Lung microvascular endothelial cell (primary cell): ENCODE measurements at places on chromosomes 7 and 10. TPM values are rescaled to one million over a fixed set of nuclear protein-coding genes. Genes with fewer than 3 reads are reported as not detected.

The PRKG1 gene
- 0.87 and 3.6 TPM in 2 replicates for total RNA-seq

The HOXA6 gene
- 2.0 and 2.4 TPM in 2 replicates for total RNA-seq

The PAX4 gene
- not detected in 2 replicates for total RNA-seq

The SP8 gene
- not detected in 2 replicates for total RNA-seq

The ELMO1 gene
- total RNA-seq, result 30.7 and 36.5 TPM in 2 replicates

The C7orf33 gene
- not detected in 2 replicates for total RNA-seq

The STAMBPL1 gene
- total RNA-seq, result 0.22 and 1.2 TPM in 2 replicates

The TMEM270 gene
- not detected in 2 replicates for total RNA-seq

The PDE6C gene
- total RNA-seq, result not detected in 2 replicates

The HECW1 gene
- not detected in 2 replicates for total RNA-seq

DNA sequence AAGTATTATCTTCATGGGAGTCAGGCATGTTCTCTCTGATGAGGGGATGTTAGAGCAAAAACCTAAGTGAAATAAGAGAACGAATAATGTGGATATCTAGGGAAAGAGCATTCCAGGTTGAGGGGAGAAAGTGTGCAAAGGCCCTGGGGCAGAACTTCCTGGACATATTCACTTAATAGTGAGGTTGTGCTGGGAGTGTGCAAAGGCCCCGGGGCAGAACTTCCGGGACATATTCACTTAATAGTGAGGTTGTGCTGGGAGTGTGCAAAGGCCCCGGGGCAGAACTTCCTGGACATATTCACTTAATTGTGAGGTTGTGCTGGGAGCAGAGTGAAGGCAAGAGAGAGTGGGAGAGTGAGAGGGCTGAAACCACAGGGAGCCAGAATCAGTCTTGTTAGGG lies 11.8 kb downstream of the PON1 start:
- DNase-seq, result no peak

DNA sequence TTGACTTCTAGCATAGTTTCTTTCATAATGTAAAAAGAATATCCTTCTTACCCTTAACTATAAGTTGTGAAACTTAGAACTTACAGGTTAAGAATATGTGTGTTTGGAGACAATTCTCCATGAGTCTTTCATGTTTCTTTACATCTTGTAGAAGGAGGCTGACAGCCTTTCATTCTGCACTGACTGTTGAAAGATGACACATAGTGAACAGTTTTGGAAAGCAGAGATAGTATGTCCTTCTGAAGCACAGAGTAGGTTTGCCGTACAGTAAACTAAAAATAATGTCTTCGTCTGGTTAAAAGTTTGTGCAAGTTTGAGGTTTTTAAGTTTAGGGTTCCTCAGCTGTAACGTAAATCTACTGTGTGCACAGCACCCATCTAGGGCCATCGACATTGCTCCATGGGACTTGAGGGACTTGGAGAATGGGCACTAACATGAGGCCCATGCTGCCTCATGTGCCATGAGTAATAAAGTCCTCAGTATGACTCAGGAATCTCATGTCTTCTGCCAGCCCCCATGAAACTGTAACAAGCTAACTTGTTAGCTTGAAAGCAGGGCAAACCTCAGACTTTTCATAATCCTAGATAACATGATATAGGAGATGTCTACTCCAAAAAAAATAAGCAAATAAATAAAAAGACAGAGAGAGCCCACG lies 24.5 kb upstream of the ELAPOR2 start:
- DNase-seq, result no peak

- DNase-seq, result no peak
These were observed 420.8 kb downstream of the PHF14 start for GRCh38 chr7:11394438-11394837.

DNA sequence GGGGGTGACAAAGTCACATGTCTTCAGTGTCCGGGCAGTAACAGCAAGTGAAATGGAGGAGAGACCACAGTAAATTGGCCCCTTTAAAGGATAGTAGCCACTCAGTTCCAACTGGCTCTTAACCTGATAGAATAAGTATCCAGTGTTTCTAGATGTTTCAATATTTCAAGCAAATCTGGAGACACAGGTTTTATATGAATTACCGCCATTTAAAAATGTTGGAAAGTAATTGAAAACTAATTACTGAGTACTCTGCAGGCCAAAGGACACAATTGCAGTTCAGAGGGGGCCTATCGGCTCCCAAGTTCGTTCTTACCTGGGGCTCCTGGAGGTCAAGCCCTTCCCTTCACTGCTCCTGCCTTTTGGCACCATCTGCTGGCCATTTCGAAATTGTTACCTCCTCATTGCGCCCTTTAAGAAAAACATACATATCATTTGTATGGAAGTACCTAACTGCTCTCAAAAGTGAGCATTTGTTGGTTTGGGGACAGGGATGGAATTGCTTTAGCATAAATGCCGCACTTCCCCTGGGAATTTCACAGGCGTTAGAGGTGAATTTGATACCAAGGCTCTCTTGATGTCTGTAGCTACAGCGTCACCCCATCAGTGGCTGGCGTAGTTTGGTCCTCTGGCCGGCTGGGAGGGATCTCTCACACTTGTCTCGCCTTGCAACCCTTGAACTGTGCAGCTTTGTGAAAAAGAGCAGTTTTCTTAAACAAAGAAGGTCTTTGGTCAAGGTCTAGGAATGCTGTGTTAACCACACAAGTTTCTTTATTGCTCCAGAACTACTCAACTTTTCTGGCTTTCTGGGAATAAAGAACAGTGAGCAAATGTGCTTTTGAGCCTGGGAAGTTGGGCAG lies 220.0 kb downstream of the ARHGAP21 start:
- DNase-seq, result peak; percentile 40

DNA sequence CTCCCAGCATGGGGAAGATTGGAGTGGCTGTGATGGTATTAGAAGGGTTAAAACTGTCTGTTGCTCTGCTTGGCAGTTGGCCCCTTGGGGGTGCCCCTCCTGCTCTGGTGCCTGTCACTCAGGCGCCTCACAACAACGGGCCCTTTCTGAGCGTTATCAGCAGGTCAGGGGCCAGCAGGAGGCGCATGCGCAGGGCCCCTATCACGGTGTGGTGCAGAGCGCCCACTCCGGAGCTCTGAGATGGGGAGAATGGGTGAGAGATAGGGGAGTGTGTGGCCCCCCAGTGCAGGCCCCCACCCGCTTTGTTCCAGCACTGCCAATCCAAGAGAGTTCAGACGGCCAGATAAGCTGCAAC lies 24.8 kb downstream of the GBX1 start:
- DNase-seq, result no peak

DNA sequence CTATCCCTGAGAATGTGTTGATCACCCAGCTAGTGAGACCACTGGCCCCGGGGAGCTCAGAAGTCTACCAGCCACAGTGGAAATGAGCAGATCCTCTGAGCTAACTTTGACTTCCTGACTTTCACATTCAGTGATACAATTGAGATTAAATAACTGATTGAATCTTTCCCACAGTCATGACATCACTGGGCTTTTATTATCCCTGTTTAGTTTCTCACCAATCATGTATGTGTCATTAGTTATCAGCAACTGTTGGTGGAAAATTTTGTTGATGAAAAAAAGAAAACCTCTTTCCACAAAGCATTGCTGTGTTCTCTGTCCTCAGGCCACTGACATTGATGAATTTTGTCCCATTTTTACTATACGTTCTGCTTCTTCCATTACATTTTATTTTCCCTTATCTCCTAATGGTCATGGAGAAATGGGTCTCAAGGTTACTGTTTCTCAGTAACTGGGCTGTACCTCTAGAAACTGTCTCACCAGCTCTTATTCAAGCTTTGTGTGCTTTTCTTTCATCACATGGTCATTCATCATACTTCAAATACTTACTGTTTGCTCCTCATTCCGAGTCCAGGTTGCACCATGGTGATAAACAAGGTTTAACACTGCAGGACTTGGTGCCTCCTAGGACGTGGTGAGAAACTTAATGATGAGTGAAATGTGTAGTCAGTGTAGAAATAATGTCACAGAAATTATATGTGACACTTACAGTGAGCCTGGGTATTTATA lies 304.7 kb downstream of the CDK14 start:
- DNase-seq, result peak; percentile 88

GRCh38 chr7:7424151-7424873 lies 111.4 kb downstream of the COL28A1 start:
- DNase-seq, result peak; percentile 73

- no peak for DNase-seq
These were observed 51.2 kb downstream of the DPCD start for GRCh38 chr10:101639141-101639900.

DNA sequence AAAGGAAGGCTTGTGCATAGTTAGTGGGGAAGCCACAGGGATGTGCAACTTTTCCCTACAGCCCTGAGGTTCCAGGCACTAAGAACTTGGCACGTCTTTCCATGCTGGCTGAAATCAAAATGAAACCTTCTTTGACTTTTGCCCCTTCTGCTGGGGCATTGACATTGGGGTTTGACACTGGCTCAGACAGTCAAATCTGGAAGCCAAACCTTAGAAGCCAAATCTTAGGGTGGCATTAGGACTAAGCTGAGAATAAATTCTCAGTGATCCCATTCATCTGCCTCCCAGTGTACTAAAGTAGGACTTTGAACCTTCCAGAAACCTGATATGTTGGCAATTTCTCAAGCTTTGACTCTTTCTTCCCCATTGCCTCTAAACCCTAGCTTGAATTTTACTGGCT lies 31.3 kb upstream of the INSYN2A start:
- DNase-seq, result no peak

GRCh38 chr10:4526311-4526731 lies 299.7 kb upstream of the AKR1E2 start:
- DNase-seq, result no peak

DNA sequence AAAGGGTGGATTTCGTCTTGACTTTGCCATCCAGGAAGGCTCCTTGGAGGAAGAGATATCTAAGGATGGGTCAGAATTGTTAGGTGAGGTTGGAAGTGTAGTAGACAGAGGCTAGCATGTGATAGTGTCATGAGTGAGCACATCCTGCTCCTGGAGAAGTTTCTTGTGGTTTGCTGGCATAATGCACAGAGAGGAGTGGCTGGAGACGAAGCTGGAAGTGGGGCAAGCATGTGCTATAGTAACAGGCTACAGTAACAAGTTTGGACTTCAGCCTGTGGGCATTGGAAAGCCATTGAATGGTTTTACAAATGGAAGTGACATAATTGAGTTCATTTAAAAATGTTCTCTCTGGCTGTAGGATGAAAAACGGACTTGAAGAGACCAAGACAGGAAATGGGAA lies 175.6 kb upstream of the VWC2 start:
- DNase-seq, result no peak

- DNase-seq, result peak; percentile 31
These were observed 901 bp upstream of the CCNY start for GRCh38 chr10:35335133-35336083.

GRCh38 chr10:119251315-119251708 lies 43.9 kb downstream of the GRK5 start:
- DNase-seq, result no peak

GRCh38 chr10:57972783-57973182 lies 294.9 kb downstream of the IPMK start:
- DNase-seq, result no peak

GRCh38 chr7:131298608-131298992 lies 29.1 kb upstream of the MKLN1 start:
- DNase-seq, result no peak

DNA sequence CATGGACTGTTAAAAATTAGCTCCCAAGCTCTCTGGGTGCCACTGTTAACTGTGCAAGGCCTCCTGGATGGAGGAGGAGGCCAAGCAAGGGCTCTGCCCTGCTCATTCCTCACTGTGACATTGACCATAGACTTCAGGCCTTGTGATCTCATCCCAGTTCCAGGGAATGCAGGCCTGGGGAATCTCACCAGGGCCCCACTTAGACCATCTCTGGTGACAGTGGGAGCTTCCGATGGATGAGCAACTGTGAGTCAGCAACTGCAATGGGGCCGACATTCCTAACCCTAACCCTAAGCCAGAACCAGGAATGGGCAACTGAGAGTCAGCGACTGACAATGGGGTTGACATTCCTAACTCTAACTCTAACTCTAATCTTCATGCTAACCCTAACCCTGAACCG lies 50.4 kb upstream of the MSMB start:
- DNase-seq, result peak; percentile 9

- DNase-seq, result no peak
These were observed 96.3 kb downstream of the OAT start for GRCh38 chr10:124322191-124322980.

GRCh38 chr7:115816318-115816974 lies 214.1 kb downstream of the TFEC start:
- no peak for DNase-seq

DNA sequence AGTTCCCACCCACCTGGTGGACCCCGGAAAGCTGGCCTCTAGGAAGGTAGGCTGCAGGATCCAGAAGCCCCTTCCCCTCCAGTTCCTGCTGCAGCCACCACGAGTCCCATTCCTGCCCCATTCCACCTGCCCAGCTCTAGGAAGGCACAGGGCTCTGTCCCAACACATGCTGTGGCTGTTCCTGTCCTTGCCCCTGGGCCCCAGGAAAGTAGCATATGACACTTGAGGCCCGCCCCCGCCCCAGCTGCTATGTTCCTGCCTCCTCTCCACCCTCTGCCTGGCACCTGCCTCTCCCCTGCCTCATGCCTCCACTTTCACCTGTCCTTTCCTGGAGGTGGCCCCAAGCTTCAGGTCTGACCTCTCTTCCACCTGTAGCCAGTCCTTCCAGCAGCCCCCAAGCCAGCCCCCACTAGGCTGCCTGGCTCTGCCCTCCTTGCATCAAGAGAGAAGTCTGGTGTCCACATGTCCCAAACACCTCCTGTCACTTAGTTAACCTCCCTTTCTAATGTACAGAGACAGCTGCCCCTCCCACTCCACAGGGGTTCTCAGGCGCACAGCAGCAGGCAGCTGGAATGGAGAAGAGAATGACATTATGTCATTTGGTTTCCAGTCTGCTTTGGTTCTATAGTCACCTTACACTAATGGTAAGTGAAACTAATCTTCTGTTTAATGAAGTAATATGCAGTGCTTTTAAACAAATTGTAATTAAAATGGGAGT lies 22.7 kb downstream of the YKT6 start:
- no peak for DNase-seq

DNA sequence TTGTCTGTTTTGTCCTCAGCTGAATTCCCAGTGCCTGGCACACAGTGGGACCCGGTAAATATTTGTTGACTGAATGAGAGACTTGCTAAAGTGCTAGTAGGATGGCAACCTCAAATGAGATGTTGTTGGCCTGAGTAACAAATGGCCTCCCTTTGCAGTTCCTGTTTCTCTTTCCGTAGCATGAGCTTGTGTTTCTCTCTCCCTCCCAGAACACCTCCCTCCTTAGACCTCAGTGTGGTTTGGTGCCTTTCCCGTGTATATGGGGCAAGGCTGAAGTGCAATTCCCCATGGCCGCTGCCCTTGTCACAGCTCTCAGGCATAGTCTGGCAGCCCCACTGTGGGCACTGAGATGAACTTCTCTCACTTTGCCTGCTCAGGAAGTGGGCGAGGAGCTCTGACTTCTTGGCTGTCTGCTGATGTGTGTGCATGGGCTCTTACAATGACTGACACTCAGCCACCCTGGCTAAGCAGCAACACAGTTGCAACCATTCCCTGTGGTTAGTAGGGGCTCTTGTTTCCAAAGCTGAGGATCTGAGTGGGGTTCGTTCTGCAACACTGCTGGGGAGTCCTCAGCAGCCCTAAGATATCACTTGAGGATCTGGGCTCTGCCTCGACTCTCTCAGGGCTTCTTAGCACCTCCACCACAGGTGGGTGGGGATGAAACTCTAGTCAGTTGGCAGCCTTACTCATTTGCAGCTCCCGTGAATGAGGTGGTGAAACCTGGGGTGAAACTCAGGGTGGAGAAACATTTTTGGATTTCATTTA lies 136.1 kb downstream of the ICA1 start:
- DNase-seq, result no peak
